H9 (cell line): ENCODE measurements at places on chromosomes 1 and 21. TPM values are rescaled to one million over a fixed set of nuclear protein-coding genes. Genes with fewer than 3 reads are reported as not detected.

DNA sequence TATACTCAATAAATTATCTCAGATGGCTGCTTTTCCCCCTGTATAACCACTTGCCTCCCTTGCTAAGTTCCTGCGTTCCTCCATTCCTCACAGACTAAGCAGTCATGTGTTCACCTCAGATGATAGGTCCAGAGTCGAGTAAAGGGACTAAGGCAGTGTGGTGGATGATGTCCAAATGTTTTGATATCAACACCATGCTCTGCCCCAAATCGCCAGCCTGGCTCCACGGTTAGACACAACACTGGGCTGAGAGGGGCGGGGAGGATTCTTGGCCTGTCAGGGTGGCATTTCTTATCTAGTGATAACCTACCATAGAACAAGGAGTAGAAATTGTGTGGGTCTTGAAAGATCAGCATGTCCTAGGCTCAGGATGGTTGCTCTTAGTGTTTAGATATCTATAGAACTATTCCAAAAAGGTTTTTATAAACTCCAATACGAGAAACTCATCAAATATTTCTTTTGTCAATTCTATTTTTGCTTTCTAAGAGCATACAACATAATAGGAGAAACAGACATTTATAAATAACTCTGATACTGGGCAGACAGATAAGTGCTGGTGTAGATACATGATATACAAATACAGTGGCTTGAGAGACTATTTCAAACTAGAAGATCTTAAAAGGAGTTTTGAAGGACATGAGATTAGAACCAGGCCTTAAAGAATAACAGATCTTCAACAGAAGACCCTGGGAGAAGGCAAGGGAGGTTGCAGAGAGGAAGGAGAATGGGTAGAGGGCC lies 21.5 kb downstream of the GJA5 start:
- DNase-seq, result no peak

GRCh38 chr1:111032295-111032897 lies 68.7 kb upstream of the LRIF1 start:
- no peak for DNase-seq

- no peak for DNase-seq
Observed at GRCh38 chr1:246270236-246270635, 236.8 kb downstream of the SMYD3 start.

- peak; percentile 61 for DNase-seq
Observed at GRCh38 chr1:245051349-245052221, 103.2 kb upstream of the KIF26B start.

DNA sequence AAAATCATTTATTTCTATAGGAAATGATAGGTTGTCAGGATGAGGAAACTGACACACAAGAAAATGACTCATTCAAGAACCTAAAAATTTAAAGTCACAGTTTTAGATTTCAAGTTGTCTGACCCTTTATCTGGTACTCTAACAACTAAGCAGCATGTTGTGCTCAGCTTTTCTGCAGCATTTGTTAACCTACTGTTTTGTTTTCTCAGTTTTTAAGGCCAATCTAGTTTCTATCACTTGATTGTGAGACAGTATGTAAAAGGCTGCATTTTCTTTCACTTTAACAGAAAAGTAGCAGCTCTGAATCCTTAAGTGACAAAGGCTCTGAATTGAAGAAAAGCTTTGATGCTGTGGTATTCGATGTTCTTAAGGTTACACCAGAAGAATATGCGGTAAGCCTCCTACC lies 59.1 kb downstream of the RALGPS2 start:
- no peak for DNase-seq

GRCh38 chr1:156164125-156164831 lies 10.9 kb downstream of the SEMA4A start:
- DNase-seq, result no peak

- DNase-seq, result no peak
Observed at GRCh38 chr1:164581762-164582161, 22.8 kb downstream of the PBX1 start.

GRCh38 chr1:232810856-232811255 lies 5.6 kb downstream of the MAP10 start:
- no peak for DNase-seq

KRTAP19-1 gene
- total RNA-seq, result not detected in 2 replicates

INAVA gene
- total RNA-seq, result 36.8 and 37.2 TPM in 2 replicates

ADAMTS4 gene
- 7.0 and 9.1 TPM in 2 replicates for total RNA-seq

TMEM200B gene
- total RNA-seq, result 12.6 and 12.9 TPM in 2 replicates

TBX15 gene
- 0.07 TPM in 1 of 2 replicates, not detected in the other for total RNA-seq
